ENCODE measurements at places on chromosomes 1 and 21.

- no peak for DNase-seq
Observed at GRCh38 chr1:85544689-85545215, 35.8 kb upstream of the CCN1 start.

DNA sequence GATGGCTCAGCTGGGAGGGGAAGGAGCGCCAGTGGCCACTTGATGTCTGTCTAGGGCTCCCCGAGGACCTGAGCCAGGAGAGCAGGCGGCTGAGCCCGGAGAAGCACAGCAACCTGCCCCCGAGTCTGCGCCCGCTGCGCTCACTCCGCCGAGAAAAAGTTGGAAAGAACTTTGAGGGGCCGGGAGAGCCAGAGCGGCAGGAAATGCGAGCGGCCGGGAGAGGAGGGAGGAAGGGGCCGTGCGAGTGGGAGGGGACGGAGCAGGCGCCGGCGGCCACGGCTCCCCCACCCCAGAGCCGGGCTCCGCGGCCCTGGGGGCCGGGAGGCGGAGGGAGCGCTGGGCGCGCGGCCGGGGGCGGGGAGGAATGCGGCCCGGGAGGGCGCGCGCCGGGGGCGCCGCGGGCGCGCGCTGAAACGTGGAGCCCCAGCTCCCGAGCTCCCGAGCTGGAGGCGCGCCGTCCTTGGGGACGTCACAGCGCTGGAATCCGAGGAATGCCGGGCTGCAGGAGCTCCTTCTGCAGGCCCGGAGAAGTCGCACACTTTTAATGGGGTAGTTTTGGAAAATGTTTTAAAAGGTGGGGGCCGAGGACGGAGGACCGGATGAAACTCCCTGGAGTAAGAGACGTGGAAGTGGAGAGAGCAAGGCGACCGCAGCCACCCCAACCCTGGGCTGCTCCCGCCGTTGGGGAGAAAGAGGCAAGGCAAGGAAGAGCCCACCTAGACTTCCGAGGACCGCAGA lies at the start of gene PTPN14:
TSS of gene PTPN14 (minus strand) at position 167 of the 738 bp plus-strand sequence. CDS start 86,799 bp downstream, outside the sequence.
- no peak for DNase-seq

GRCh38 chr1:216270086-216270773 lies 153.0 kb downstream of the USH2A start:
- DNase-seq, result no peak

DNA sequence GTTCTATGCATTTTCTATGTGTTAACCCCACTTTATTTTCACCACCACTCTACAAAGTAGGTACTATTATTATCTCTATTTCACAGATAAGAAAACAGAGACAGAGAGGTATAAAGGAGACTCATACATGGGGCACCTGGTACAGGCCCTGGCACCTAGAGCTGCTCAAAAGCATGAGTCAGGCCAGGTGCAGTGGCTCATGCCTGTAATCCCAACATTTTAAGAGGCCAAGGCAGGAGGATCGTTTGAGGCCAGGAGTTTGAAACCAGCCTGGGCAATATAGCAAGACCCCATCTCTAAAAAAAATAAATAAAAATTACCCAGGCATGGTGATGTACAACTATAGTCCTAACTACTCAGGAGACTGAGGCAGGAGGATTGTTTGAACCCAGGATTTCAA lies 35.8 kb downstream of the GLIS1 start:
- DNase-seq, result no peak

- DNase-seq, result no peak
Observed at GRCh38 chr1:182386980-182387379, 4.6 kb downstream of the GLUL start.

Measured in CD4-positive, alpha-beta T cell treated with Interleukin-17A for 1 hour (primary cell).